ENCODE measurements at places on chromosomes 16 and 17.

- no peak for DNase-seq
Measured at GRCh38 chr17:51107778-51108177, 12.9 kb downstream of the SPAG9 start.

DNA sequence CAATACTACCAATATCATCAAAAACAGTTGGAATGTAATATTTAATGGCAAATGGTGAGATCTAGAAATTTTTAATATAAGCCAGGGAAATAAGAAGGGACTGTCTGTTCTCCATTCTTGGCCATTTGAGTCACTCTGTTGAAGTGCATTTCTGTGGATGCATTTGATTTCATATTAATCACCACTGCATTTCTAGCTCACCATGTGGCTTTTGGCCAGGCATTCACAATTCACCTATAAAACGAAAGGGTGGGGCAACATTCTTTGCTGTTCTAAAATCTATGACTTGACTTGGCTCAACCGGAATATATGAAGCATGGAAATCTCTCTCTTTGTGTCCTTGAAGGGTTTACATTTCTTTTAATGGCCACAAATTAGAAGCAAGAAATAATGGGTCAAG, 483.0 kb downstream of the SLC39A11 start:
- DNase-seq: no peak

GRCh38 chr16:84833144-84833500, 13.3 kb downstream of the CRISPLD2 start:
- DNase-seq: no peak

GRCh38 chr17:17354560-17355349, 51.6 kb downstream of the NT5M start:
- peak; percentile 60 for DNase-seq

GRCh38 chr16:4958510-4959438, 644 bp downstream of the SEC14L5 start:
- DNase-seq: no peak
